Activated naive CD4-positive, alpha-beta T cell (primary cell): ENCODE measurements at places on chromosomes 4 and X.

DNA sequence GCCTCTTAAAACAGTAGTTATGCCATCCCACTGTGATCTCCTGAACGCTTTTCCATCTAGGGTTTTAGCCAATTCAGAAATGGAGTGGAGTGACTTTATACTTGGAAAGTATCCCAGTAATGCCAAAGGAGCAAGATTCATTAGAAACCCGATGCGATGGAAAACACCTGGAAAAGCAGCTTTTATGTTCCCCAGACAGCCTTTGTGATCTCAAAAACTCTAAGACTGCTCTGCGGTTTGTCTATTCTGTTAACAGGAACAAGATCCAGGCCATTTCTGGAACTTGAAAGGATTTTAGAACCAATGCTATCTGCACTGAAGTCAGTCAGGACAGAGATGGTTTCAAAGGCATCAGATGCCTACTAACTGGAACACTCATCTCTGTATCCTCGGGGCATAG is 145.1 kb downstream of the APBB2 start:
- DNase-seq, result no peak

- no peak for DNase-seq
Observed at GRCh38 chr4:98686847-98687246, 28.4 kb upstream of the TSPAN5 start.

DNA sequence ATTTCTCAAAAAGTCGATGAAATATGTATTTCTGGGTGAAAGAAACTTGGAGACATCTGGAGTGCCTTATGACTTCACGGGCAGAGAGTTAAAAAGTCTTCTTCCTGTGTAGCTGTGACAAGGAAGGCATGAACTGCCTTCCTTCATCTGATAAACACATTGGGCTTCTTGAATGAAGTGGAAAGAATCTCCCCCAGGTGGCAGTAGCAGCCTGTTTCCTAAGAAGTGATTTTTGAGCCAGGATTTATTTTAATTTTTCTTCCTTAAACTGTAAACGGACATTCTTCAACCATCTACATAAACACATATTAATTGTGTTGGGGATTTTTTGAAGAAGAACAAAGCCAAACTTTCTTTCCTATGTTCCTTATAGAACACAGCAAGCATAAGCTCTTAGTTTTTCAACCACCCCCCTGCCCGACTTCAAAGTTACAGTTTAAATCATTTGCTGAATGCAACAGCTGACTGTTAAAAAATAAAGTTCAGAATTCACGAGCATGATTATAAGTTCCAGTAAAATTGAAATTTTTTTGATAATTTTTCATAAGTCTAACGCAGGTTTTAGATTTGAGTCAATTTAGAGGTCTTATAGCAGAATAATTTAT is 980 bp upstream of the GIMD1 start:
- DNase-seq, result no peak

GRCh38 chr4:163003979-163004378 is 162.7 kb downstream of the NAF1 start:
- DNase-seq, result no peak
